ENCODE measurements at places on chromosomes 7 and 10. TPM values are rescaled to one million over a fixed set of nuclear protein-coding genes. Genes with fewer than 3 reads are reported as not detected.

Gene FBXO24
- total RNA-seq = 1.0 TPM

Gene SPACDR
- total RNA-seq = not detected

Gene ABCB1
- total RNA-seq = under 0.01 TPM

Gene CALHM1
- total RNA-seq = not detected

Gene PIP
- not detected for total RNA-seq

Gene LIPM
- under 0.01 TPM for total RNA-seq

Gene CD36
- total RNA-seq = 533 TPM

Gene CALCR
- 5.2 TPM for total RNA-seq

Gene SPAG6
- total RNA-seq = 2.6 TPM

Gene CCDC136
- total RNA-seq = 4.7 TPM

Gene ANKRD16
- 8.4 TPM for total RNA-seq
